Fibroblast of villous mesenchyme (primary cell): ENCODE measurements at places on chromosomes 4 and X. TPM values are rescaled to one million over a fixed set of nuclear protein-coding genes. Genes with fewer than 3 reads are reported as not detected.

DNA sequence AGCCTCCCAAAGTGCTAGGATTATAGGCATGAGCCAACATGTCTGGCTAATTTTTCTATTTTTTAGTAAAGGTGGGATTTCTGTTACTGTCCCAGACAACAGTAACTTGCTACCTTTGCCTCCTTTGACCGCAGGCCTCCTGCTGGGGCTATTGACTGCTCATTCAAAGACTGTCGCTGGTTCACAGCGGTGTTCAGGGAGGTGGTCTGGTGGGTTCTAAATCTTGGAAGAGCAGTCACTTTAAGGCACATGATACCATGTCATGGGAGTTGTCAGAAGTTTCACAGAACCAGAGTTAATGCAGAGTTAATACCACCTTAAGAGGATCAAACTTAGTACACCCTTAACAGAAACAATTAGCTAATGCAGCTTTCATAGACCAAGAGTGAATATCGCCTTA, 3.8 kb downstream of the ASMT start:
- DNase-seq, result no peak

- no peak for DNase-seq
Observed at GRCh38 chr4:109645874-109646710, 57.2 kb downstream of the CASP6 start.

- DNase-seq, result no peak
Observed at GRCh38 chrX:57596109-57596508, 4.3 kb downstream of the ZXDB start.

- no peak for DNase-seq
Observed at GRCh38 chr4:39476187-39476895, 17.5 kb downstream of the LIAS start.

The SLC9B1 gene
- 0.43 and 0.64 TPM in 2 replicates for total RNA-seq

DNA sequence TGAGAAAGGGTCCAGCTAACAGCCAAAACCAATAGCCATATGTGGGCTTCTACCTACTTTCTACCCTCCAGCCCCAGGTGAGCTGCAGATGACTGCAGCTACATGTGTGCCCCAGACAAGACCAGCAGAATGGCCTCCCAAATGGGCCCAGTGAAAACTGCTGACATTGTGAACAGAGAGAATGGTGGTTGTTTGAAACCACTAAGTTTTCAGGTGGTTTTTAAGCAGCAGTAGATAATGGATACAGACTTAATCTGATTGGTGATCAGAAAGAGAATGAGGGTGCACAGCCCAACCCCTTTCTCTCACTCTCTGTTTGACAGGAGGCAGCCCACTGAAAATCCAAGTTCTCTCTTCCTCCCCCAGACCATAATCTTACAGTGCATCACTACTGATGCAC, 42.5 kb upstream of the BBS12 start:
- no peak for DNase-seq

DNA sequence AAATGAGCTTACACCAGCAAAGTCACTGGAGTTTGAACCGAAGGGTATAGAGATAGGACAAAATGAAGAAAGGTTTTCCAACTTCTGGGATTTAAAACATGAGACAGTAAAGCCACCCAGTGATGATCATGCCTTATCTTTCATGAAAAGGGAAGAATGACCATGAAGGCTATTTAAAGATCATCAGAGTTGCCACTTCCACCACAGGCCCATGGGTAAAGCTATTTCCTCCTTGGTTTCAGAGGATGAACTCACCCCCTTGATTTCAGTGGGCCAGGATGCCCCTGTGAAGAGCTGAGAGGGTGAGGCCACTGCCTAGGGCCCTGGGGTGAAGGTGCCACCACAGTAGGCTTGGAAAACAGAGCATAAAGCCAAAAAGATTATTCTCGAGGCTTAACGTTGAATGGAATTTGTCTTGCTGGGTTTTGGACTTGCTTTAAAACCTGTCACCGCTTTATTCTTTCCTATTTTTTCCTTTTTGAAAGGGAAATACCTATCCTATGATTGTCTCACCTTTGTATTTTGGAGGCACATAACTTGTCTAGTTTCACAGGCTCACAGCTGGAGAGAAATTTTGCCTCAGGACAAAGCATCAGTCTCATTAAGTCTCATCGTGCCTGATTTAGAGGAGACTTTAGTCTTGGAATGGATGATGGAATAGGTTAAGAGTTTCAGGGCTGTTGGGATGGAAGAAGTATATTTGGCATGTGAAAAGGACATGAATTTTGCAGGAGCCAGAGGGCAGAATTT, 254.0 kb downstream of the SNCA start:
- no peak for DNase-seq

GRCh38 chr4:116070283-116070682, 956.9 kb upstream of the NDST4 start:
- DNase-seq, result no peak

GRCh38 chrX:126847143-126847542, 27.6 kb downstream of the PRR32 start:
- DNase-seq, result no peak

The ATP2B3 gene
- not detected in 2 replicates for total RNA-seq
